ENCODE measurements at places on chromosomes 2 and 18.

GRCh38 chr2:15808204-15808910 lies 132.0 kb upstream of the MYCN start:
- no peak for DNase-seq

GRCh38 chr2:55173438-55174054 lies 58.5 kb downstream of the CLHC1 start:
- DNase-seq = no peak

DNA sequence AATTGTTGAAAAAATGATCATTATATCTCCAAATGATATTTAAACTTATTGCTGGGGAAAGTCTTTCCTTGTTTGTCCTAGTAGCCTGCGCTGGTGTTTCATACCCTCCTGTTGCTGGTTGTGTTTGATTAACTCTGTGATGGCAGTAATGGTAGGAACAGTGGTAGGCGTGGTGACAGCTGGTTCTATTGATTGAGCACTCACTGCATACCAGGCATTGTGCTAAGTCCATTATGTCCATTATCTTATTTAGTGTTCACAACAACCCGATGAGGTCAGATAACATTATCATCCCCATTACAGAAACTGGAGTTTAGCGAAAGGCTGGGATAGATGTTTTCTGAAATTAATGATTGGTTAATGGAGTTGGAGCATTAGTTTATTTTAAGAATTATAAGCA lies 77.8 kb upstream of the STON1 start:
- no peak for DNase-seq

DNA sequence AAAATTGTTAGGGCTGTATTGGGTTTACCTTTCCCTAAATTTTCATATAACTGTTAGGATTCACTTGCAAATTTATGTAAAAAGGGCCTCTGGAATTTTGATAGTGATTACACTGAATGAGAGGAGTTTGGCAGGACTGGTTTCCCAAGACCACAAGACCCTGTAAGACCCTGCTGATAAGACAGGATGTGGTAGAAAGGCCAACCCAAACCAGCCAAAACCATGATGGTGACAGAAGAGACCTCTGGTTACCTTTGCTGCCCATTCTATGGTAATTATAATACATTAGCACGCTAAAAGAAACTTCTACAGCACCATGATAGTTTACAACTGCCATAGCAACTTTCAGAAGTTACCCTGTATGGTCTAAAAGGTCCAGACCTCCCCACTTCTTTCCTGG lies 8.3 kb upstream of the CASP10 start:
- no peak for DNase-seq

DNA sequence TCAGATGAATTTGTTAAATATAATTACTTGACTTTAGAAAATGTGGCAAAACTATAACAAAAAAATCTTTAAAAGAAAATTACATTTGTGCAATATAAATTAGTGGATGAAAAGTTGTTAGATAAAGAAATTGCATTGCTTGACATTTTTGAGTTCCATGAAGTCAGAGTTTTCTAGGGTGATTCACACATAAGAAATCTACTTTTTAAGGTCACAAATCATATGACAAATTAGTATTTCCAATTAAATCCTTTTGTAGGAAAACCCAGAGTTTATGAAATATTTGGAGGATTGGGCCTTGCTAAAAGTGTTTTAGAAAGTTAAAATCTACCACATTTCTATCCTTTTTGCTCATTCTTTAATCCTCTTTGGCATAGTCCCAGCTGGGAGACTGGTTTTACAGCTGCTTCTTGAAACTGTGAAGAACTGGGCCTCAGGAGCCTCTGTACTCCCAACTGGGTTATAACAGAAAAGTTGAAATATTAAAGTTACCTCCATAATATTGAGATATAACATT lies 289.2 kb downstream of the LRRTM4 start:
- DNase-seq = no peak

DNA sequence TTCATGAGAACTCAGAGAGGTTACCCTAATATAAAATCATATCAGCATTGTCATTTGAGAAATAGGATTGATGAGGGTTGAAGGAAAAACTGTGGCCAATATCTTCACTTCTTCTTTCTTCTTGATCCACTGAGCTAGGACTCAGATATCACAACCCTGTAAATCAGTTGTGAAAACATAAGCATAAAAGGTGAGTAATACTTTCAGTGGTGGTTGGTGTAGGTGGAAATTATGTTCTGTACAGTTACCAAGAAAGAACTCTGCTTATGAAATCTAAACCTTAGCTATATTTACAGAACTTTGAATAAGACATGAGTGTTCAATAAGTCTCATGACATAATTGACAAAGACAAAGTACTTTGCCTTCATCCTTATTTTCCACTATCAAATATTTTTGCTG lies 56.3 kb downstream of the PAX3 start:
- DNase-seq = no peak

DNA sequence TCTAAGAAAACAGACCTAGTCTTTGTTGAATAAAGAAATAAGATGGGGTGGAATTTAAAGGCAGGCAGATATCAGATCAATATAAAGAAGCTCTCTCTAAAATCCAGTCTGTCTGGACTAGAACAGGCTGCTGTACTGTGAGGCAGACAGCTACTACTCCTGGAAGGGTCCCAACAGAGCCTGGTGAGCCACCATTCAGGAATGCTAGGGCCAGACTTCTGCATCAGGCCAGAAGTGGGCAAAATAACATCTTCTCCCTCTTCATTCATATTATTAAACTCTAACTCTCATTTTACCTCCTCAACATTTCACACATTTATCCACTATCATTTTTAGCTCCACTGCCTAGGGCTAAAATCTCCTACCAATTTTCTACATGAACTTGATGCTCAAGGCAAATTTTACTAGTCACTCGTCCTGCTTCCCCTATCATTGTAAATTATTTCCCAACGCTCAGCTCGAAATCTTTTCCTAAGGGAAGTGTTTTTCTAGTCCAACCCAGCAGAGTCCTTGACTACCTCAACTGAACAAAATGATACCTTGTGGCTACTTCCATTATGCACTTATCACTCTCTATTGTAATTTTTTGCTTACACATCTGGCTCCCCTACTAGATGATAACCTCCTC lies 45.2 kb upstream of the GLS start:
- peak; percentile 70 for DNase-seq

- no peak for DNase-seq
These were observed 160.7 kb downstream of the IKZF2 start for GRCh38 chr2:212990697-212991096.

Measured in HS-5 (cell line).